ENCODE measurements at places on chromosomes 7 and 10.

DNA sequence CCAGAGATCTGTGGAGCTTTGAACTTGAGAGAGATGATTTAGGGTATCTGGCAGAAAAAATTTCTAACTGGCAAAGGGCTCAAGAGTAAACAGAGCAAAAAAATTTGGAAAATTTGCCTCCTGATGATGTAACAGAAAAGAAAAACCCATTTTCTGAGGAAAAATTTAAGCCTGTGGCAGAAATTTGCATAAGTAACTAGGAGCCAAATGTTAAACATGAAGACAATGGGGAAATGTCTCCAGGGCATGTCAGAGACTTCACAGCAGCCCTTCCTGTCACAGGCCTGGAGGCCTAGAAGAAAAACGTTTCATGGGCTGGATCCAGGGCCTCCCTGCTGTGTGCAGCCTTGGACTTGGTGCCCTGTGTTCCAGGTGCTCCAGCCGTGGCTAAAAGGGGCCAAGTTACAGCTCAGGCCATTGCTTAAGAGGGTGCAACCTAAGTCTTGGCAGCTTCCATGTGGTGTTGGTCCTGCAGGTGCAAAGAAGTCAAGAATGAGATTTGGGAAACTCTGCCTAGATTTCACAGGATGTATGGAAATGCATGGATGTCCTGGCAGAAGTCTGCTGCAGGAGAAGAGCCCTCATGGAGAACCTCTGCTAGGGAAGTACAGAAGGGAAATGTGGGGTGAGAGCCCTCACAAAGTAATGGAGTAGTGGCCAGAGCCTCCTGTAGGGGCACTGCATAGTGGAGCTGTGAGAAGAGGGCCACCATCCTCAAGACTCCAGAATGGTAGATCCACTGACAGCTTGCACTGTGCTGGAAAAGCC lies 8.1 kb downstream of the SEMA3D start:
- no peak for DNase-seq

DNA sequence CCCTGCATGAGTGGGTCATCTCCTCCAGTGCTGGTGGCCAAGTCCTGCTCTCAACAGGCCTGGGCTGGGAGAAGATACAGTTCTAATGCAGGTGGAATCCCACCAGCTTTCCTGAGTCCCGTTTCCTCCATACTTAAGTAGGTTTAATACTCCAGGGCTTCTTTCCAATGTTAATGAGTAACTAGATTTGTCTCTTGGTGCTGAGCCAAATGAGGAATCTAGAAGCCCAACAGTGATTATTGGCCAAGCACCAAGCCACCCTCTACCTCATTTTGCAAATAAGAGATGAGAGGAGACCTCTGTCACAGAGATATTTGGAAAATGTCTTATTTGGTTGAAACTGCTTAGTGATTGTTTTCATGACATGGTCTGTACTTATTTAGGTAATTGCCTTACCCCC lies 37.1 kb downstream of the STARD3NL start:
- no peak for DNase-seq

GRCh38 chr10:53667063-53667462 lies 894.5 kb upstream of the MBL2 start:
- no peak for DNase-seq

GRCh38 chr10:124156524-124157260 lies 63.3 kb upstream of the CHST15 start:
- DNase-seq: no peak

GRCh38 chr7:128459394-128459878 lies 3.8 kb downstream of the HILPDA start:
- peak; percentile 49 for DNase-seq

DNA sequence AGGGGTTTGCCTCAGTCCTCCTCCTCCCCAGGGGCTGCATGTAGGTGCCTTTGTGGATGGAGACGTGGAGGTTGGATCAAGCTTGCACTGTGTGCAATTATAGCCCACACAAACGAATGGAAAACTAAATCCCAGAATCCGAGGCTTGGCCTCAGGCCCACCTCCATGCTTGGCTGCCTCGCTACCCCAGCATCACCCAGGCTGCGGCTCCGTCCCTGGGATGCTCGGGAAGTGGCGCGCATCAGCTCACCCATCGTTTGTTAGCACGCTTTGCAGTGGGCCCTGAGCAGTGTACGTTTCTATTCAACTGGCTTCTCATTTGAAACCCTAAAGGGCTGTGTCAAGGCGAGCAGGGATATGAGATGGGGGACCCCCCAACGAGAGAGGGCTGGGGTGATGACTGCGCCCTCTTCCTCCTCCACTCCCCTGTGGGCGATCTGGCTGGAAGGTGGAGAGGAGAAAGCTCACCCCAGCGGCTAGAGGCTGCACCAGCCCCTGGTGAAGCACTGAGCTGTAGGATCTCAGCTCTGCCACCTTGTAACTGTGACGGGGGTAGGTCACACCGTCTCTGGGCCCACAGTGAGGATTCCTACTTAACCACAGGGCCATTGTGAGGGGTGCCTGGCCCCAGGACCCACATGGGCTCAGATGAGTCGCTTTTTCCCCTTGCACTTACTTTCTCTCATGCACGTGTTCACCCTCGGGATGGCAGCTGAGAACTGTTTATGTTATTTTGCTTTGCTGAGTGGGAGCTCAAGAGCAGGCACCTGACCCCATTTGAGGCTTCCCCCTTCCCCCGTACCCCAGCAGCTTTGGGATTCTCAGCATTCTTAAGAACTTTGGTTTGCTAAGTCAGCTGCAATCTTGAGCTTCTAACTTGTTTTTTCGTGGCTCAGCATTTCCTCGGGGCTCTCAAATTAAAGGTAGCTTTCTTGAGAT lies 12.7 kb upstream of the BTBD16 start:
- DNase-seq: no peak

GRCh38 chr10:119480667-119481066 lies 61.9 kb downstream of the RGS10 start:
- DNase-seq: no peak

DNA sequence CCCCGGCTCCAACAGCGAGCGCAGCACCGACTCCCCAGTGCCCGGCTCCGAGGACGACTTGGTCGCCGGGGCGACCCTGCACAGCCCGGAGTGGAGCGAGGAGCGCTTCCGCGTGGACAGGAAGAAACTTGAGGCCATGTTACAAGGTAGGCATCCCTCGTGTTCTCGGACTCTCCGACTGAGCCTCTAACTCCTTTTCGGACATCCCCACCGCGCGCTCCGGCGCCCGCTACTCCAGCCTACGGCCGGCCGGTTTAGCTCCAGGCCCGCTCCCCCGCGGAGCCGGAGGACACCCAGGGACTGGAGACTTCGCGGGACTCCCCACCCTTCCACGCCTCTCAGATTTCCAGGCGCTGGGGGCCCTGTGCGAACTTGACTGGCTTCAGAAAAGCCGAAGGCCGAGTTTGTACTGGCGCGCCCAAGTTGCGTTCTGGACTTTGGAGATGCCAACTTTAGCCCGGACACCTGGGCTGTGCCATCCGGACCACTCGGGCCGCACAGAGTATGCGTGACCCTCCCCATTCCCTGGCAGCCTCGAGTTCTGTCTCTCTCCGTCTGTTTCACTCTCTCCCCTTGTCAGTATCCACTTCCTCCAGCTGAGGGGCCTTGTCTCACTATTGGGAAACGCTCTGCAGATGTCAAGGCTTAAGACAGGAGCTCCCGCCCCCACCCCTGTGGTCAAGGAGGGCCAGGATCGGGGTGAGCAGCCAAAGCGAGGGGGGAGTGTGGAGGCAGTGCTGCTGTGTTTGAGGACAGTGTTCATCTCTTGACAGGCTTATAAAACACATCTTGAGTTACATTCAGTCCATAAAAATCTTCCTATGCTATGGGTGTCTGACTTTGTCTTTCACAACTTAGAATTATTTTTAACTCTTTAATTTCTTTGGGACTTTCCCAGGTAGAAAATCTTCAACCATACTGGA lies 777 bp downstream of the BICC1 start:
- DNase-seq: peak; percentile 11

- DNase-seq: no peak
These were observed 40.0 kb downstream of the CDK1 start for GRCh38 chr10:60818134-60818770.

DNA sequence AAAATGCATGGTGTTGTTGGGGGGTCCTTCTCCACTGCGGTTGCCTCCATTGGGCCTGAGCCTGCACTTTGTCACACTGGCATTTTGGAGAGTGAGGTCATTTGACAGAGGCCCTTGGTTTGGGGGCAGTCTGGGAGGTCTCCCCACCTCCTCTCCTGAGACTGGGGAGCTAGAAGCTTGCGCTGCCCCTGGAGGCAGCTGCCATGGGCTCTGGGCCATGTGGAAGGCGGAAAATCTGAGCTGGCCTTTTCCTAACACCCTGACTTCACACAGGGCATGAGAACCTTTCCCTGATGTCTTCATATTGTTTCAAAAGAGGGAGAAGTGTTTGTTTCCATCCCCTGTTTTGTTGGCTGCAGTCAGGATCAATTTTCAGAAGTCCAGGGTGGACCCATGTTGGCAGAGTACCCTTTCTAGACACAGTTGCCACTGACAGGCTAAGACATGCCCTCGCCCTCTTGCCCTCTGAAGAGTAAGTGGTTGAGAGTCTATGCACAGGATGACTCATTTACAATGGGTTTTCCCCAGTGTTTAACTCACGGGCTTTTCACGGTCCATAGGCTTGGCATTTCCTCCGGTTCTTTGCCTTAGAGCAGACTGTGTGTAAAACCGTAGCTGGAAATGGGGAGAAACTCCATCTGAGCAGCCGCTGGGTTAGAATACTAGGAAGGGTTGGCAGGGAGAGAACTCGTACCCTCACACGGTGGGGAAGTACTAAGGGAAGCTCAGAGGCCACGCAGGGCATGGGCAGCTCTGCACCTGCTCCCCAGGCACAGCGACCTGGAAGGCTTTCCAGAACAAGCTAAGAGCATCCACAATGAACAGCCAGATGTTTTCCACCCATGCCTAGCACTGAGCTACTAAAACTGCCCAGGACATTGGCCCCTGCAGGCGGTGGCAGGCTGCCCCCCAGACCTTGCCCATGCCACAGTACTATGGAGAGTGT lies 655.0 kb downstream of the SDK1 start:
- no peak for DNase-seq

GRCh38 chr10:79056736-79057391 lies 11.9 kb upstream of the ZMIZ1 start:
- DNase-seq: no peak

DNA sequence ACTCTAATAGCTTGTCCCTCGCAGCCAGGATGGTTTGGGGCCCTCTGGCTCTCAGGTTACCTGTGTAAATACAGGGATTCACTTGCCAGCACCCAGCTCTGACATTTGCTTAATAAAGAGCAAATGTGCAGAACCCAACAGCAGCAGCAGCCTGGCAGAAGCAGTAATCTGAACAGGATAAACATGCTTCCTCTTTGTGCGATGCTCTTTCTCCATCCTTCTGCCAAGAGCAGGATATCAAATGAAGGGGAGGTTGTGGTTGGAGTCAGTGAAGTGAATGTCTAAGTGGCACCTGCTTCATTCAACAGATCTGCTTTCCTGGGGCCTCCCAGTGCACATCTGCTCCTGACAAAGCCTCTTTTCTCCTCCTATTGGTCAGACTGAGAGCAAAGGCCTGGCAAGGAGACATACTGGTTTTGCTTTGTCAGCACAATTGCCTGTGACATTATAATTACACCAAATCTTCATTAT lies 130.3 kb downstream of the NRF1 start:
- no peak for DNase-seq

GRCh38 chr10:98556061-98556460 lies 109.3 kb upstream of the HPS1 start:
- no peak for DNase-seq

- peak; percentile 52 for DNase-seq
These were observed 12.1 kb upstream of the RHBDD2 start for GRCh38 chr7:75866489-75867389.

GRCh38 chr7:81648716-81649115 lies 121.1 kb downstream of the HGF start:
- no peak for DNase-seq

GRCh38 chr10:68301790-68302502 lies 29.9 kb upstream of the HNRNPH3 start:
- peak; percentile 55 for DNase-seq

DNA sequence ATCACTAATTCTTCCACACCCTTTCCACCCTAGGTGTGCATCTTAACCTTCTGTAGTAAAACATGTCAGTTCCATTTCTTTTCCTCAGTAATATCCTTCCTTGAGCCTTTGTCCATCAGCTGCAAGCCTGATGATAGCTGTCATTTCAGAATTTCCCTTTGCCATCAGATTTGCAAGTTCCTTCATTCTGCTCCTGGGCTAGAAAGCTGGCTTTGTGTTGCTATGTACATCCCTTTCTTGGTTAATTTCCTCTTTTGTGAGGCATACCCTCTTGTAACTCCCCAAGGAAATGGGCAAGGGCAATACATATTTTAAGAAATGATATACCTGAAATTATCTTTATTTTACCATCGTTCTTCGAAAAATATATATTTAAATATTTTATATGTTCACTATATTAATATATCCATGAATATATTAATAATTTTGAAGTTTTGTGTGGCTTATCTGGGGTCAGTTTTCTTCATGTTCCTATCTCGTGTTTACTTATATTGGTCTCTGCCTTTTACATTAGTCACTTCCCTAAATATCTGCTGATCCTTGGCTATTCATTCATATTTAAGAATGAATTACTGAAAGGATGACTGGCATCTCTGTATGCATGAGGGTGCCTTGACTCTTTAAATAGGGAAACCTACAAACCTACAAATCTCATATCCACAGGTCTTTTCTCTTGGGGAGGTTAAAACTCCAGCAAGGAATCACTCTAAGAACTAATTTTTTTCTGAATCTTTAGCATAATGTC lies 143.8 kb downstream of the ZNF22 start:
- no peak for DNase-seq

GRCh38 chr7:40640566-40640965 lies 505.8 kb downstream of the SUGCT start:
- no peak for DNase-seq

GRCh38 chr7:128361411-128362379 lies at the start of gene PRRT4:
TSS of gene PRRT4 (minus strand) at chr7:128361690.
- no peak for DNase-seq

- no peak for DNase-seq
These were observed 20.4 kb downstream of the PPA1 start for GRCh38 chr10:70212879-70213278.

DNA sequence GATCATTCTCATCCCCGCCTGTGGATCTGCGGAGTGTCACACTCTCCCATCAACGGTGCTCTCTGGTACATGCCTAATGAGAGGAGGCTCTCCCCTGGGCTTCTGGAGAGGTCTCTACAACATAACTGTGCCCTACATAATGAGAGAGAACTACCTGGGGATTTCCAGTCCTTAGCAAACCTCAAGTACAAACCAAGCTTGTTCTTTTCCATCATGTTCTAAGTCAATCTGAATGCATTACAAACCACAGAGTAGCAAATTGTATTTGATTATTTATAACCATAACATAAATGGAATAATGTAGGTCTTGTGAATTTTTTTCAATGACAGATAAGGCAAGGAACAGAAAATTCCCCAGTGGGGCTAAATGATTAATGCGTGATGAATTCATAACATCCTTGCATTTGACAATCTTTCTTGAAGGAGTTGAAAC lies 412.4 kb upstream of the NRP1 start:
- no peak for DNase-seq

GRCh38 chr7:56250135-56250534 lies 133.9 kb upstream of the NUPR2 start:
- no peak for DNase-seq

Data from SW 1271 (cell line).